ENCODE measurements at places on chromosomes 4 and X.

DNA sequence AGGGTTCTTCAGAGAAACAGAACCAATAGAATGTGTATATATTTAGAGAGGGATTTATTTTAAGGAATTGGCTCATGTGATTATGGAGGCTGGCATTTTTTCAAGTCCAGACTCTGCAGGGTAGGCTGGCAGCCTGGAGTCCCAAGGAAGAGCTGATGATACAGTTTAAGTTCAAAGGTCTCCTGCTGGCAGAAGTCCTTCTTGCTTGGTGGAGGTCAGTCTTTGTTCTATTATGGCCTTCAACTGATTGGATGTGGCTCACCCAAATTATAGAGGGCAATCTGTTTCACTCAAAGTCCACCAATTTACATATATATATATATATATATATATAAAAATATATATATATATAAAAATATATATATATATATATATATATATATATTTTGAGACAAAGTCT lies 52.1 kb upstream of the HSD17B10 start:
- no peak for DNase-seq

- DNase-seq = no peak
Observed at GRCh38 chr4:3766785-3767569, 792 bp downstream of the ADRA2C start.

DNA sequence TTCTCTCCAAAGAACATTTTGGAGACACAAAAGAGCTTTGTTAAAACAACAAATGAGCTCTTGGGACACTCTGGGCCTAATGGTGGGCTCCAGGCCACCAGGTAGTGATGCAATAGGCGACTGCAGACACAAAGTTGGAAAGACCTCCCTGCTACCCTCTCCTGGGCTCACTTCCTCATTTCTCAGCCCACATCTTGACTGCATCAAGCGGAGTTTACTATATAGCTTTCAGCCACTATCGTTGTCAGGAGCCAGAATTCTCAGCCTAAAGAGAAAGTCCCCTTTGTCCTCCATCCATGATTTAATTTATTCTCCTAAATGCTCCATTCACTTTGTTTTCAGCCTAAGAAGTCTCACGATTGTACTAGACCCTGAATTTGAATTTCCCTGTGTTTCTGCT lies 114.9 kb downstream of the EFHC2 start:
- no peak for DNase-seq

DNA sequence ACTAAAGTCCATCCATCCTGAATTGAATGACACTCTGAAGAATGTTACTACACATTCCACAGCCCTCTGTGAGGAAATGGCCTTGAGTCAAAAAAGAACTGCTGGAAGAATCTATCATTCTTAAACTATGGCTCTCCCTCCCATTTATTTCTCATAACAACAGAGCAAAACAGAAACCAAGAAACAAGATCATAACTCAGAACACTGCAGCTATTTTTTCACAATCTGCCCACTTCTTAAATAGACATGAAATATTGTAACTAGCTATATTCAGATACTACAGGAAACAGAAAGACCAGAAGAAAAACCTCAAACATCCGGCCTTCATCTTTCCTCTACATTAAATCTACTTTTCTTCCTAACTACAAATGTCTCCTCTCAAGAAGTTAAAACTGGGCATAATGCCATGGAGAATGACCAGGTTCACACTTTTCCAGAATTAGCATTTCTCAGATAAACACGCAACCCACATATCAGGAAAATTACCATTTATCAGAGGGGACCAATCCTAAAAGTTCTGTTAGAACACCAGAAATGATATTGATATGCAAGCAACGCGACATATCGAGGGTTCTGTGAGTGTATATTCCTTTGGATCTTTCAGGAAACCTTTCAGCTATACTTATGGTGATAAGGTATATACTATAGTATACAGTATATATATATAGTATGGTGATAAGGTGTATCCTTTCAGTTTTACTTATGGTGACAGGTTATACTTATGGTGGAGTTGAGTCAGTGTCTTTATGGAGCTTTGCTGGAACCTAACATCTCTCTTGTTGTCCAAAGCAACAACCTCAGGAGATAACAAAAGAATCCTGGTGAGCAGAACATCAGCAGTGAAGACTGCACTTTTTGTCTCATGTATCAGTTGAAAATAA lies 60.4 kb upstream of the IRF2 start:
- no peak for DNase-seq

DNA sequence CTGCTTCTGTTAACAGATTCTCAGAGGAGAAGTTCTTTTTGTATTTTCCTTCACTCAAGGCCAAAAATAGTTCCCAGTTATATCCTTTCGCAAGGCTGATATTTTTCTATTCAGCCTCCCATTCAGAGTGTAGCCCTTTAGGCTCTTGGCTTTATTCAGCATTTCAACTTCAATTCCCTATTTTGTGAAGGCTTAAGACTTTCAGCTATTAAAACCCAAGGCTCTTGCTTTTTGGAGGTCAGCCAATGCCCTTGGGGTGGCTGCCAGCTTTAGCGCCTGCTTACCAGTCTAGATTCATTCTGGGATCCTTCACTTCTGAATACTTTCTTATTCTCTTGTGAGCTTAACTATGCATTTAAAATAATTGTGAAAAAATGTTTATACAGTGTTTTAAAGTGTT lies 57.3 kb upstream of the ADGRA3 start:
- DNase-seq = no peak

DNA sequence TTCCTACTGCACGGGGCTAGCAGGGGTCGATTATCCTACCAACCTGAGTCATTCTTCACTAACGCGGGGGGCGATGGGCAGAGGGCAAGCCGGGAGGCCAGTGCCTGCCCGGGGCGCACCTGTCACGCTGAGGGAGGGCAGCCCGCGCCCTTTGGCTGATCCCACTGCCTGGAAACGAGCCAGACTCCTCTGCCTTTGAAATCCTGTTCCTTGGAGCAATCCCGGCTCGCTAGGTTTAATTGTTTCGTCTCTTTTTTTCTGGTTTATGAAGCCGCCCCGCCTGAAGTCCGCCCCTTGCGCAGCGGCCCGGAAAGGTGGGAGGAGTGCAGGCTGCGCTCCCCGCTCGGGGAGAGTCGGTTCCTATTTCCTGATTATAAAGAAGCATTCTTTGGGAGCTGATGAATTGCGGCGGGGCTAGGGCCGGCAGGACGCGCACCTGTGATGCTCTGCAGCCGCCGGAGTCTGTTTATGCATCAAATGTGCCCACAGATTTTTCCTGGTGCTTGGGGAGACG lies 484.2 kb downstream of the BCOR start:
- no peak for DNase-seq

DNA sequence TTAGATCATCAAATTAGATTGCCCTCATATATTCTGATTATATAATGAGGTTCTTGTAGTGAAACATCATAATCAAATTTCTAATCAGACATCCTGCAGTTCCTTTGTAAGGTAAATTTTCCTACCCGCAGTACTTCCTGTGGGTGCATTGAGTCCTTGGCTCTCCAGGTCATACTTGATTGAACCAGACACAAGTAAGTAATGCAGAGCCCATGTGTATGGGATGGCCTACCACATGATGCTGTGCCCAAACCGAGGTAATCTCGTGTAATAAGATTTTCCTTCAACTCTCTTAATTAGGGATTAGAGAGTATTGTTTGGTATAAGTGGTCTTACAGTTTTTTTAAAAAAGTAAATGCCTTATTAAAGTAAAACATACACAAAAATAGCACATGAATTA lies 1841.8 kb downstream of the PCDH7 start:
- DNase-seq = no peak

- DNase-seq = no peak
Observed at GRCh38 chr4:34939073-34939472, 1305.2 kb downstream of the ARAP2 start.

DNA sequence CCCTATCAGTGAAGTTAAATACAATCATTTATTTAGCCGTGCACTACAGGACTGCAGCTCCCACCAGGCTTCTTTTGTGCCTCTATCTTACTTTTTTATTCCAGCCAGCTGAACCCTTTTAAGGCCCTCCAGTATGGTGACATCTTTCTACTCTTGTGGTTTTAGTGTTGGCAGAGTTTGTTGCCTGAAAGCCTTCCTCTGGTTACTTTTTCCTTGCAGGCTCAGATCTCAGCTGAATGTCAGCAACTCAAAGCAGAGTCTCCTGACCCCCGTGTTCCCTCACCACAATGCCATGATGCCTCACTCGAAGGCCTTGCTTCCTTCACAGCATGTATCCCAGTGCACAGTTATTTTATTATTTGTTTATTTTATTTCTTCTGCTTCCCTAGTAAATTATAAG lies 818.9 kb upstream of the LCORL start:
- no peak for DNase-seq

DNA sequence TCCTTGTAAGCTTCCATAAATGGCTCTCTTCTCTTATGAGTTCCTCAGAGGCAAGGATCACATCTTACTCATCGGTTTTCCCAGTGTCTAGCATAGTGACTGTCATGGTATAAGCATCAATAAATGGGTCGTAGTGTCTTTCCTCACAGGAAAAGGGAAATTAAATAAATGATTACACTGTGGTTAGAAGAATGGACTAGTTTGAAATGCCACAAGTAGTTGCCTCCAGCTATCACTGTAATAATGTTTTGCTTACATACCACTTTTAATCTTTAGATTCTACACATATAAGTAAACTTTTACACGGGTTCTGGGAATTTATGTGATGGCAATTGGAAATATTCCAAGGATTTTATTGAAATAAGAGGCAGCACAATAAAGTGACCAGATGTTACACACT lies 152.8 kb upstream of the CXorf51A start:
- DNase-seq = no peak

DNA sequence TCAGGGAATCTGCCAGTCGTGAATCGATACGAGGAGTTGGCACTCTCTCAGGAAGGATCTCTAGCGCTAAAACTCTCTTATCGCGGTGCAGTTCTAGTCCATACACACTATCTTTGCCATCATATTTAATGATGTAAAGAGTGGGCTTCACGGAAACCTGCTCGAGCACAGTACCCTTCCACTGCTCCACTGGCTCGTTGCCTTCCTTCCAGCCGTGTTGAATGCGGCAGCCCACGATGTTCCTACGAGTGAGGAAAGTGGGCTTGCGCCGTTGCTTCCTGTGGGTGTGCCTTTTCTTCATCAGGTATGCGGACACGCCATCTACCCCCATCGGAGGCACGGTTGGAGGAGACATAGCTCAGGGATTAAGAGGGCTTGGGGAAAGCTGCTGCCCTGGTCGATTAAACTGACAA lies 661 bp downstream of the SPIN4 start:
- no peak for DNase-seq

- no peak for DNase-seq
Observed at GRCh38 chrX:129188231-129188630, 335.1 kb downstream of the SMARCA1 start.

DNA sequence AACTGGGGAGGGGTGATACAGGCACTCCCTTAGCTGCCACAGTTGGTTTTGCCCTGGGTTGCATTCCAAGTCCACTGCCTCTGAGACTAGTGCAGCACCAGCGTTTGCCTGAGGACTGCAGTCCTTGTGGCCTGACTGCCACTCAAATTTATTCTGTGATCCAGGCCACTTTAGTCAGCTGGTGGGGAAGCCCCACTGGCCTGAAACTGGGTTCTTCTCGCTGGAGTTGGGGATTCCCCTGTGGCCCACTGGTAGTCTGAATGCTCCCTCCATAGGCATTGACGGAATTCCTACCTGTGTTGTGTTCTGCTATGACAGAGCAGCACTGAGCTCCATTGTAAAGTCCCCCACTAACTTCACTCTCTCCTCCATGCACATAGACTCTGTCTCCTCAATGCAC lies 63.8 kb downstream of the PTPN13 start:
- no peak for DNase-seq

- no peak for DNase-seq
Observed at GRCh38 chrX:139803224-139803623, 95.3 kb upstream of the MCF2 start.

- no peak for DNase-seq
Observed at GRCh38 chrX:152892999-152893891, 4.6 kb upstream of the ZNF185 start.

DNA sequence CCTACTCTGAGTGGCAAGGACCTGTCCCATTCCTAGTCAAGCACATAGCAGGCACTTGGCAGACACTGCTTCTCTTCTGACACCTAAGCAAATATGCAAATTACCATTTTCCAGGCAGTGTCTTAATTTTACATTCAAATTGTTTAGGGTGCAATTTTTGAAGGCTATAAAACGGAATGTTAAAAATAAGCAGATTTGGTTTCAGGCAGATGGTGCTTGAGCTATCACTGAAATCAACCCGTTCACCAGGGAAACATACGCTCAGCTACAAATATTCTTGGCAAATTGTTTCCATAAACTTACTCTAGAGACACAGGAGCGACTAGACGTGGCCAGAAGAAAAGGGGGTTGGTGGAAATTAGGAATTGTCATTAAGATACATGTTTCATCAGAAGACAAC lies 45.7 kb downstream of the BEND2 start:
- no peak for DNase-seq

- DNase-seq = no peak
Observed at GRCh38 chrX:31331015-31331414, 259.2 kb upstream of the FTHL17 start.

DNA sequence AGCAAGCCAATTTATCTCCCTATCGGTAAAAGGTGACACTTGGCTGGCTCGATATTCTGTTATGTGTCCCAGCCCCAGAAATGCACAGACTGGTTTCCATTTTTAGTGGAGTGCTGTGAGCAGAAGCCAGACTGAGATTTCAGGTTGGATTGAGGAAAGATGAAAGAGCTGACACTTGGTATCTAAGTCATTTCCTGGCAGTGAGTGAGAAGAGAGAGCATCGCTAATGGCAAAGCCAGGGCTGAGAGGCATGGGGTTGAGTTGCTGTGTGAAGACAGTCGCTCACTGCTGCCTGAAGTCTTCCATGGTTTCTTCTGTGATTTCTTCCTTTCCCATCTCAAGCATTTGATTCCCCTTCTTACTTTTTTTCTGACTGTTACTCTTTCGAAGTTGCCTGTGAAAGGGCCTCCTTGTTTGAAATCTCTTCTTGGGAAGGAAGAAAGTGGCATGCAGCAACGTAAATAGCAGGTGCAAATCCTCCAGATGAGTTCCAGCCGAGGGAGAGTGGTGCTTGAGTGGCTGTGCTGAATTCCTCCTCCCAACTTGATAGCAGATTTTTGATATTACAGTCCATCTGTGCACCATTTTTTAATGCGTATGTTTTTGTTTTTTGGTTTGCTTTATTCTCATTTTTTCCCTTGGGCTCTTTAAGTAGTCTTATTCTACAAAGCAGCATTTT lies 109.2 kb upstream of the LIMCH1 start:
- no peak for DNase-seq

GRCh38 chr4:138636781-138637180 lies 378.8 kb upstream of the NOCT start:
- no peak for DNase-seq
